ENCODE measurements at places on chromosomes 6 and 20.

- no peak for DNase-seq
Measured at GRCh38 chr20:24963672-24964505, 14.8 kb downstream of the CST7 start.

- DNase-seq, result no peak
Measured at GRCh38 chr20:10338426-10339180, 95.4 kb downstream of the MKKS start.

DNA sequence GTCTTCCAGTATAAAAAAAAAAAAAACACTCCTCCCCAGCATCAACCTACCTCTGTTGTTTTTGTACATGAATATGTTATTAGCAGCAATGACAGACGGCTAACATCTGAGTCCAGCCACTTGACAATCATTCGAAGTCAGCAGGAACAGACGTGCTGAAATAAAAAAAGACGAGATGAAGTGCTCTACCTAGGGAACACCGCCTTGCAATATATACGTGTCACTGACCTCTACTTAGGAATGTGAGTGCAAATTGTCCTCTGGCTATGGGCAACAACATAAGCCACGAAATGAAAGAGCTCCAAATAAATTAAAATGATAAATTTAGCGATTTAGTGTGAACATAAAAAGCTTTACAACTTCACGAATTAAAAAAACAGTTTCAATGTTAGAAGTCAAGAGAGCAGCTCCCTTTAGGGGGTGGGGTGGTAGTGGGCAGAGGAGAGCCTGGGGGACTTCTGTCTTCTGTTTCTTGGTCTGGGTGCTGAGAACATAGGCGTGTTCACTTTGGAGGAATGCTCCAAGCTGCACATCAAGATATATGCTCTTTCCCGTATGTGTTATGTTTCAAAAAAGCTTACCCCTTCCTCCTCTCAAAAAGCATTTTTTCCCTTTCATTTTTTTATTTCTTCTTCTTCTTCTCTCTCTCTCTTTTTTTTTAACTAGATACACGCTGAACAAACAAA lies 23.3 kb downstream of the EDN1 start:
- DNase-seq, result no peak

DNA sequence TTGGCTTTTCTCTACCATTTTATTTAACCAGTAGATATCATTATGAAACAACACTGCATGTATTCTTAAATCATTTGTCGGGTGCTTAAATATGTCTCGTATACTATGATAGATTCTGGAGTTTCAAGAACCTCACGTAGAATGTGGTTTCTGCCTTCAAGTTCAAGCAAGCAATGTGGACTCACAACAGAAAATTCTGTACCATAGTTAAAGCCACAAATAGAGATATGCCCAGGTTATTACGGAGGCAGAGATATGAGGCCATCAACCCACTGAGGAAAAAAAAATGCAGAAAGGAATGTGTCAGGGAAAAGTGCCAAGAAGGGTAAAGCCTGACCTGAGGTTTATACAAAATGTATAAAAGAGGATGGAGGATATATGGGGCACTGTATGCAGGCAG lies 109.9 kb downstream of the GFRAL start:
- DNase-seq, result no peak

GRCh38 chr6:157293780-157294179 lies 29.5 kb downstream of the TMEM242 start:
- DNase-seq, result no peak

DNA sequence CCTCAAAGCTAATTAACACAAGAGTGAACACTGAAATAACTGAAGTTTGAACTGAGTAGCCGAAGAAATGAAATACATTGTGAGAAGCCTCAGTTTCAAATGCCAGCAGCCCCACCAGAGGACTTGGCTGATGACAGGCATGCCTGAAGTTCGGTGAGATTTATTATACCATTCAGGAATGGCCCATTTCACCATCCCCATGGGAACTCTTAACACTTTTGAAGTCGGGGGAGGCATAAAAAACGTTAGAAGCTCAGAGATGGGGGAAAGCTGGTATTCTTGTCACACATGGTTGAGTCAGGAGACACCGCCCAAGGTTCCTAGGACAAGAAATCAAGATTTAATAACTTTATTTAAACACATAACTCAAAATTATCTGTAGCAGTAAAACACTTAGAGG lies 17.6 kb upstream of the SLC22A3 start:
- no peak for DNase-seq

DNA sequence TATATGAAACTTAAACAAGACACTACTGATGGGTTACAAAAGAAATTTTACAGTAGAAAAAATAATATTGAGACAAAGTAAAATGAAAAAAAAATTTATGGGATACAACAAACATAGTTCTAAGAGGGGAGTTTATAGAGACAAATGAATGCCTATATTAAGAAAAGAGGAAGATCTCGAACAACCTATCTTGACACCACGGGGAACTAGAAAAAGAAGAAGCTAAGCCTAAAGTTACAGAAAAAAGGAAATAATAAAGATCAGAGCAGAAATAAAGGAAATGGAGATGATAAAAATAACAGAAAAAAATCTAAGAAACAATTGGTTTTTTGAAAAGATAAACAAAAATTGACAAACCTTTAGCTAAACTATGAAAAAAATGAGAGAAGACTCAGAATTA lies 9.1 kb upstream of the ECHDC1 start:
- peak; percentile 70 for DNase-seq

All from KBM-7 (cell line).